ENCODE measurements at places on chromosomes 7 and 10.

GRCh38 chr10:22325272-22326144 is 4.6 kb downstream of the BMI1 start:
- DNase-seq = peak; percentile 56

DNA sequence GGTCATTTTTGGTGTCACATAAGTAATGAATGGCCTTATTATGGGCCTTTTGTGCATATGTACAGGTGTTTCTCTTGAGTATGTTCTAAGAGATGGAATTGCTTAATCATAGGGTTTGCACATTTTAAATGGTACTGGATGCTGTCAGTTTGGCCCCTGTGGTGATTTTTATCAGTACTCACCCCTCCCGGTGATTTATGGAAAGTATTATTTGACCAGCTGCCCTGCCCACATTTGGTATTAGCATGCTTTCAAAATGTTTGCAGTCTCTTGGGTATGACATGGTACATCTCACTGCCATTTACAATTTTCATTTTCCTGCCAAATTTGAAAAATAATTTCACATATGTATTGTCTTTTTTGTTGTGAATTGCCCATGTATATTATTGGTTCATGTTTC is 427.7 kb downstream of the LRMDA start:
- no peak for DNase-seq

DNA sequence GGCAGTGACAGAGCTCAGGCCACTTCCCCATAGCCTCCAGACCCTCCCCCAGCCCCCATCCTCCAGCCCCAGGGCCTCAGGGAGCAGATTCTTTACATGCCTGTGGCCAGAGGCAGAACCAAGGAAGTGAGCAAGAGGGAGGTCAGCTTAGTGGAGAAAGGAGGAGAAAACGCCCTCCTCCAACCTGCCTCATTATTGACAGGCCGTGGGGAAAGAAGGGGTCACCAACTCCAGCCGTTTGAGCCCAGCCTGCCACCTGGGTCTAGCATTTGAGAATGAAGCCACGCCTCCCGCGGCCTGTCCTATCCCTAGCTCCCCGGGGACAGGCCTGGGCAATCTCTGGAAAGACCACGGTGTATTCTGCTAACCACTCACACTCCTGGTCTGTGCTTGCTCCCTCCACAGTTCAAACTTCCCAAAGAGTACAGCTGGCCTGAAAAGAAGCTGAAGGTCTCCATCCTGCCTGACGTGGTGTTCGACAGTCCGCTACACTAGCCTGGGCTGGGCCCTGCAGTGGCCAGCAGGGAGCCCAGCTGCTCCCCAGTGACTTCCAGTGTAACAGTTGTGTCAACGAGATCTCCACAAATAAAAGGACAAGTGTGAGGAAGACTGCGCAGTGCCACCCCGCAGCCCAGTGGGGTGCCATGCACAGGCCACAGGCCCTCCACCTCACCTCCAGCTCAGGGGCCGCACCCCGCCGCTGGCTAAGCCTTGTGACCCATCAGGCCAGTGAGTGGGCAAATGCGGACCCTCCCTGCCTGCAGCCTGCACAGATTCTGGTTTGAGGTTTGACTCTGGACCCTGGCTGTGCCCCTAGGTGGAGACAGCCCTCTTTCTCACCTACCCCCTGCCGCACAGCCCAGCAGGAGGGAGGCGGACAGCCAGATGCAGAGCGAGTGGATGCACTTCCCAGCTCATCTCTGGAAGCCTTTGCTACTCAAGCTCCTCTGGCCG is 14.3 kb upstream of the TRIM8 start:
- no peak for DNase-seq

DNA sequence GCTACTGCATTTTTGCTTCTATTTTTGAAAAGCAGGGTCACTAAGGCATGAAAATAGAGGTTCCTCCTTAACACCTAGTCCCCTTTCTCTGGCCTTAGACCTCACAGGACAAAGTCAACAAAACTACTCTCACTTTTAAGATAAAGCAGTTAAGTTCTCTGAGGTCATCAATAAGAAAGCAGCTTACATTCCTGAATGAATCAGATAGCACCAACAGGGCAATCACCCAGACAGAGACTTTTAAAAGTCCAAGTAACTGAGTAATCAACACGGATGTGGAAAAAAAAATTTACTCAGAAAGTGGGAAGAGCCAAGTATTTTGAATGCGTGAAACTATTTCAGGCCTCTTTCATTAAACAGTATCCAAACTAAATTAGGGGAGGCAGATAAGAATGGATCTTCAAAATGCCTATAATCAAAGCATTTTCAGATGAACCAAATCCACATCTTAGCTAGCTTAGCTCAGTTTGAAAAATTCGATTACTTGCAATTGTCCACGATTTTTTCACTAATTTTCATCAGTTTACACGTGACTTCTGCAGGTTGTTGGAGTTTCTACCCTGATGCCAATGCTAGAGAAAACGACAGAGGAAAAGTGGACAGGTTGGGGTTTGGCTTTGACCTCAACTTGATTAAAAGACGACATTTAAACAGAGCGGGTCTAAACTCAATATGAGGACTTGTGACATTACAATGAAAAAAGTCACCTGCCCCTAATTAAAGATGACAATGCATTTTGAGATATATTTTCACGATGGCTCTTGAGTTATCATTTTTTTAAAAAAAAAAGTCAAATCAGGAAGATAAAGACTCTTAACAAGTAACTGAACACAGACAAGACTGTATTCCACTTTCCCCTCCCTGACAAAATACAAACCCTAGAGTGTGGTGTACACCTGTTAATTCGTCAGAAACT is 1.6 kb downstream of the BEND7 start:
- DNase-seq = no peak

GRCh38 chr7:9242636-9243035 is 809.2 kb downstream of the NXPH1 start:
- no peak for DNase-seq

DNA sequence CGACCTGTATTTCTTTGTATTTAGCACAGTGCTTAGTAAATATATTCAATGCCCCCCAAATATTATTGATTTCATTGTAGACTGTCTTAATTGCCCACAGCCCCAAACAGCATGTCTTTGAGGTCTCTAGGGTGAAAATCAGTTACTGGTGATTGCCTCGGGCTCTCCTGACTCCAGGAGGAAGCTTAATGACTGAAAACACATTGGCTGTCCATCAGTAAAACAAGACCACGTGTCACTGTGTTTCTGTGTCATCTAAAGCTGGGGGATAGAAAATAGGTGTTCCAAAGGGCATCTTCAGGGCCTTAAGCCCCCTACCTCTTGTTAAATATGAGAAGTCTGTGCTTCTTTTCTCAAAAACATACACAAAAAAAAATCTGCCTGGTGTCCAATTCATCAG is 67.9 kb downstream of the CACNA2D1 start:
- DNase-seq = no peak

GRCh38 chr10:129883626-129884397 is 80.3 kb downstream of the EBF3 start:
- DNase-seq = no peak

DNA sequence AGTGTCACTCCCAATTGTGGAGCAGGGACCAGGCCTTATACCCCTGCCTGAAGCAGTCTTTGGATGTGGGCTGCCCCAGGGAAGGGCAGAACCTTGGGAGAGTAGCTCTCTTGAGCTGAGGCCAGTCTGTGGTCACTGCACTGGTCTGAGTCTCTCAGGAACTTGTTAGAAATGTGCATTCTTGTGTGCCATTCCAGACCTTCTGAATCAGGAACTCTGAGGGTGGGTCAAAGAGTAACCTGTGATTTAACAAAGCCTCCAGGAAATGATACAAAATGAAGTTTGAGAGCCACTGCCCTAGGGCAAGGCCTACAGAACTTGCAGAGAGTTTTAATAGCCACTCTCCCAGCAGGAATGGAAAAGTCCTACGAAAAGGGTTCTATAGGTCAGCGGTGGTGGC is 68.1 kb downstream of the LYZL1 start:
- no peak for DNase-seq

DNA sequence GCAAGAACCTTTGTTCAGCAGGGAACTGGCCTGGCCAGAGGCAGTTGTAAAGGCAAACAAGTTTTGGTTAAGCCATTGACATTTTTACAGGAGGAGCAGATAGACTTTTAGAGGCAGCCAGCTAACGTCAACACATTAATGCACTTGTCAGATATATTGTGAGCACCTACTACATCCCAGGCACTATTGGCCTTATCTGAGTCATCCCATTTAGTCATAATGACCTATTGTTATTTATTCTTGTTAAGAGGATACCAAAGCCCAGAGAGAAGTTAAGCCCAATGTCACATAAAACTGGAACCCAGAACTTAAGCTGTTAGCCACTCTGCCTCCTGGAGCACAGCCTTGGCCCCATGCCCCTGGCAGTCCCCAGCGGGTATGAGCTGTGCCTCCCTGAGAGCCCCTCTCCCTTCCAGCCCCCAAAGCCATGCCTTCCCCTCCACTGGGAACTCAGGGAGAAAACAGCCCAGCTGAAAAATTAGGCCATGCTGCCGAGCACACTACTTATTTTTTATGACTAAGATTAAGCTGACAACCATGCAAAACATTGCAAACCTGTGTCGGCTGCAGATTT is 32.7 kb upstream of the TRIM8 start:
- no peak for DNase-seq

- DNase-seq = no peak
Observed at GRCh38 chr10:86946213-86947155, 10.9 kb downstream of the MMRN2 start.

DNA sequence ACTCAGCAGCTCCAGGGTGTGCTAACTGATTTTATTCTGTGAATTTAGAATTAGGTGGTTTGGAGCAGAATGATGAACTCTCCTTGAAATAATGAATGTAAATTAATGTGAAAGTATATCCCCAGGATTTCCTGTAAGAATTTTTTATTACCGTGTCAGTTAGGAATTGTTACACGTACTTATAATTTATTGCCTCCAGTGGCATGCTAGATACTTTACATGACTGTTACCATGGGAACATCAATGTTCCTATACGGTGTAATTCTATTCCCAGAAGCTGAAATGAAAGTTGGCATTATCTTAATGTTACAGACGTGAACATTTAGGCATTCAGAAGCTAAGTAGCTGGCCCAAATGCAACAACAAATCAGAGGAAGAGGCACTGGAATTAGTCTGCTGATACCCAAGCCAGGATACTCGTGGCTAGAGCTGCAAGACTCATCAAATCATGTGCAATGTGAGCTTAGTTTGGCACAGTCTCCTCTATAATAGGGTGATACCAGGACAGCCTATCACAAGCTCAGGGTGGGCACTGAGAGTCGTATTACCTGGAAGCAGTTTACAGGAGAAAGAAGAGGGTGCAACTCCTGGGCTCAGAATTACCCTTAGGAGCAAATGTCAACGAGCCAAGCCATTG is 30.0 kb upstream of the PRKAR2B start:
- DNase-seq = no peak

GRCh38 chr10:28717656-28718201 is 40.4 kb downstream of the BAMBI start:
- no peak for DNase-seq

GRCh38 chr7:122212754-122213153 is 68.7 kb upstream of the AASS start:
- no peak for DNase-seq

DNA sequence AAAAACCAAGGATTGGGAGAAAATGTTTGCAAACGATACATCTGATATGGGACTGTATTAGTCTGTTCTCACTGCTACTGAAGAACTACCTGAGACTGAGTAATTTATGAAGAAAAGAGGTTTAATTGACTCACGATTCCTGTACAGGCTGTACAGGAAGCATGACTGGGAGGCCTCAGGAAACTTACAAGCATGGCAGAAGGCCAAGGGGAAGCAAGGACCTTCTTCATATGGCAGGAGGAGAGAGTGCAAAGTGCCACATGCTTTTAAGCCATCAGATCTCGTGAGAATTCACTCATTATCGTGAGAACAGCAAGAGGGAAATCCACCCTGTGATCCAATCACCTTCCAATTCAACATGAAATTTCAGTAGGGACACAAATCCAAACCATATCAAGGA is 11.0 kb downstream of the ZNF713 start:
- no peak for DNase-seq

DNA sequence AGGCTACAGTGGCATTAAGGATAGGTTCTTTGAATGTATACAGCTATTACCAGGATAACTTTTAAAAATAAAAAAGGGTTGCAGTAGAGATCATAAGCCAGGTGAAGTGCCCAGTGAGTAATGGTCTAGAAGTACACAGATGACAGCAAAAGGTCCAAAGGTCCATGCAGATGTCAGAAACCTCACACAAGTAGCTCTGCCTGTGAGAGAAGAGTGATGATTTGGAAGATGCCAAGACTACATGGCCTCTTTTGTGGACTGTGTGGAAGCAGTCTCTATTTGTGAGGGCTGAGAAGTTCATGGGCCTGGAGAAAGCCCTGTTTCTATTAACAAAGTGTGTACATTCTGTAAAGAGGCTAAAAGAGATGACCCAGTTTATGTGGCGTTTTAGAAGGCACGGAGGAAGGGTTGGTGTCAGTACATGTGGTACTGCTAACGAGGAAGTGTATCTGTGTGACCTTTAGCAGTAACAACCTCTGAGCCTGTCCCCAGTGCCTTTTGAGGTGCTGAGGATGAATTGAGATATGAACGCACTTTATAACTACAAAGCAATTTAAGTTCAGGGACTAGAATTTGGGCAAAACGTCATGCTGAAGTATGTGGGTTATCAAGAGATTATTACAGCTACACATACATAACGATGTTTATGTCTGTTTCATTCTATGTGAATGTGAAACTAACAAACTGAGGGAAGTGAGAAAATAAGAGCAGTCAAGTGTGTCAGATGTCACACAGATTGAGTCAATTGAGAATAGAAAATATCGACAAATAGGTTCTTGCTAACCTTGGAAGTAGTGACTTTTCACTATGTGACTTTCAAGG is 7.6 kb downstream of the CYCS start:
- no peak for DNase-seq

- DNase-seq = no peak
Observed at GRCh38 chr10:44177610-44178009, 207.3 kb downstream of the CXCL12 start.

- DNase-seq = no peak
Observed at GRCh38 chr7:129101746-129102145, 42.8 kb upstream of the TSPAN33 start.

GRCh38 chr10:5078547-5079180 is 15.6 kb upstream of the AKR1C3 start:
- no peak for DNase-seq

DNA sequence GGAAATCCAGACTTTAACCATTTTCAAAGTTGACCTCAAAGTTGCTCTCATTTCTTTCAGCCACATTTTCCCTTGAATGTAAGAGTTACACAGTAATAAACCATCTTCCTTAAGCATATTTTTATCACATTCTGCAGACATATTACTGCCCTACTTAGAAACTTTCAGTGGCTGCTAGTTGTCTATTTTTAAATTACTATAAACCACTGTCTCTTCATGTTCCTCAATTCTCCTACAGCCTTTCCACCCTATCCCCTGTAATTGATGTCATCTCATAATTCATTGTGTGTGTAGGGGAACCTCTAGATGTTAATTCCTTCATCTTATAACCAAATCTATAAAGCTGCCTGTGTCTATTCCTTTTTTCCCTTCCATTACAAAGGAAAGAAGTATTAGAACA is 78.1 kb upstream of the STRIP2 start:
- no peak for DNase-seq

DNA sequence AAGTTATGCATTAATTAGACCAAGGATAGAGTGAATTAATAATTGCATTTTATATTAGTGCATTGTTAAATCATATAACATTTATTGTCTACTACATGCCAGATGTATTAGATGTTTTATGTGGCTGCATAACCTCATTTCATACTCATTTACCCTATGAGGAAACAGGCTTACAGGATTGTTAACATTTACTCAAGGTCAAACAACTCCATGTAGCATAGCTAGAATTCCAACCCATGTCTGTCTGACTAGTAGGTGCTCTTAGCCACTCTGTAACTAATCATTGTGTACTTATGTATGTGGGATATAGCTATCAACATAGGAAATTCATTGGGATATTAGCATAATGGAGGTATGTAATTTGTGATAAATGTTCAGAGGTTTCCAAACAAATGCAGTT is 46.3 kb downstream of the PHYHIPL start:
- DNase-seq = no peak
